ENCODE measurements at places on chromosomes 13 and 19.

DNA sequence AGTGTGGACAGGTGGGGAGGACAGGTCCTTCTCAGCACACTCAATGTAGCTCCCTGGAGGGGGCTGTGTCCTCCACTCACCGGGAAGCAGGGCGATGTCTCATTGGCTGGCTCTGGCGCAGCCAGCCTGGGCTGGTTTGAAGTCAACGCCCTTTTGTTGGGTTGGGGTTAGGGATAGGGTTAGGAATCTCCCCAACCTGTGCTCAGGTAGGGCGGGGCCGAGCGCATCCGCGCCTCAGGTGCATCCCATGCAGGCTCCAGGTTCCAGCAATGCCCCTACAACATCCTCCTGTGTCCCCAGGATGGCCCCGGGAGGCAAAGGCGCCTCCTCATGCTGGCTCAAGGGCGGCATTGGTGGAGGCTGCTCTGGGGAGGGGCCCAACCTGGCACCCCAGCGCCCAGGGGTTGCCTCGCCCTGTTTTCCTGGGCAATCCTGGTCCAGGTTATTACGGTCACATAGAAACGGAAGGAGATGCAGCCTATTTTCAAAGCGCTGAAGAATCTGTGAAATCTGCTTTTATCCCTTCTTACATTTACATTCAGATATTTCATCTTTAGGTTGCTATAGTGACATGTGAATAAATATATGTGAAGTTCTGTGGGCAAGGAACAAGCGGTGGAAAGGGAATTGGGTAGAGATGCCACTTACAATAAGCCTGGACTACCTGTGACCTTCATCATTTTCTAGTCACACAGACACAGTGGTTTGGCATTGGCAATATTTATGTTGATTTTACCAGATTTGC, 74.3 kb downstream of the TM9SF2 start:
- no peak for DNase-seq

DNA sequence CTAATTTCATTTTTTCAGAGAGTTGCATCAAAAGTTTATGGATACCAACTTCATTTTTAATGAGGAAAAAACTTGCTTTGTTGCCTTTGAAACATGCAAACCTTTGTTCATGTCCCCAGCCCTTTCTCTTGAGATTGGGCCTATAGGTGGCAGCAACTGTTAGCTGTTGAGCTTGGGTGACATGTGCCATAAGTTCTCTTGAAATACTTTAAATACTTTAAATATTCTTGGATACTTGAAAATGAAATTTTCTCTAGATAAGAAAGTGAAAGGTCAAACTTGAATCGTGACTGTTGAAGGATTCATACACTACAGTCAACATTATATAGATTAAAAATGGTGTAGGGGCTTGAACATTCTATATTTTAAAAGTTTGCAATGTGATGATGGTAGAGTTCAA, 294.9 kb downstream of the NDFIP2 start:
- no peak for DNase-seq

DNA sequence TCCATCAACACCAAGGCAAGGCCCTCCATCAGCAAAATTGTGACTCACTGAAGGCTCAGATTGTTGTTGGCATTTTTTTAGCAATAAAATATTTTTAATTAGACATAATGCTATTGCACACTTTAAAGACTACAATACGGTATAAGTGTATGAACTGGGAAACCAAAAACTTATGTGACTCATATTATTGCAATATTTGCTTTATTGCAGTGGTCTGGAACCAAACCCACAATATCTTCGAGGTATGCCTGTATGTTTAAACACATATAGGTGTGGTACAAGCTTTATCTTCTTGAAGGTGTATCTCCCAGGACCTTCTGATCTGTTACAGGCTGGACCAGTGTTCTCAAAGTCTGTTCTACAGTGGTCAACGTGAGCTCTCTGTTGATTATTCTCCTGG, 142.3 kb upstream of the FNDC3A start:
- no peak for DNase-seq

GRCh38 chr19:33647146-33647545, 25.4 kb downstream of the CHST8 start:
- no peak for DNase-seq

GRCh38 chr19:44846455-44847143, 502 bp downstream of the NECTIN2 start:
- DNase-seq: no peak

DNA sequence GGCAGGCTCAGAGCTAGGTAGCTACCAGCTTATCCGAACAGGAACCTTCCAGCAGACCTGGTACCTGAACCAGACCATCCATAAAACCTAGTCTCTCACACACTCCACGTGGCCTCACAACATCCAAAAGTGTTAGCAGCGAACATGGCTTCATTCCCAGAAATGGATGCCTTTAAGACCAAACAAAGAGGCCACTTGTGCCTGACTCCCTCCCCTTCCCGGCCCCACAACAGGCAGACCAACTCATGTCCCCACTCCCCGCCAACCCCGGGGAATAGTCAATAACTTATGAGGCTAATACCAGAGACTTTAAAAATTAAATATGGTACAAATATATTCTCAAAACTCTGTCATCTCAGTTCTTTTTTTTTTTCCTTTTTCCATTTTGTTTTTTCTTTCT, 46.2 kb downstream of the ZNF557 start:
- DNase-seq: no peak

DNA sequence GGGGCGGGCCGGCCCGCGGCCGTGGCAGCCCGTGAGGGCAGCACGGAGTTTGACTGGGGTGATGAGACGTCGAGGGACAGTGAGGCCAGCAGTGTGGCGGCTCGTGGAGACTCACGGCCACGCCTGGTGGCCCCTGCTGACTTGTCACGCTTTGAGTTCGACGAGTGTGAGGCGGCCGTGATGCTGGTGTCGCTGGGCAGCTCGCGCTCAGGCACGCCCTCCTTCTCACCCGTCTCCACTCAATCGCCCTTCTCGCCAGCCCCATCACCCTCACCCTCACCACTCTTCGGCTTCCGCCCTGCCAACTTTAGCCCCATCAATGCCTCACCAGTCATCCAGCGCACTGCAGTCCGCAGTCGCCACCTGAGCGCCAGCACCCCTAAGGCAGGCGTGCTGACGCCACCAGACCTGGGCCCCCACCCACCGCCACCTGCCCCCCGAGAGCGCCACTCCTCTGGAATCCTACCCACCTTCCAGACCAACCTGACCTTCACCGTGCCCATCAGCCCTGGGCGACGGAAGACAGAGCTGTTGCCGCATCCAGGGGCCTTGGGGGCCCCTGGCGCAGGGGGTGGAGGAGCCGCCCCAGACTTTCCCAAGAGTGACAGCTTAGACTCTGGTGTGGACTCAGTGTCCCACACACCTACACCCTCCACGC, 4.5 kb downstream of the CIC start:
- no peak for DNase-seq

GRCh38 chr13:80716610-80717081, 375.7 kb upstream of the SPRY2 start:
- DNase-seq: no peak

- peak; percentile 85 for DNase-seq
These were observed at the start of gene ZNF473 for GRCh38 chr19:50025794-50026549. Gene ZNF473, plus strand, starts transcription at chr19:50026005. Its CDS starts 5,078 bp downstream, at chr19:50031083.

DNA sequence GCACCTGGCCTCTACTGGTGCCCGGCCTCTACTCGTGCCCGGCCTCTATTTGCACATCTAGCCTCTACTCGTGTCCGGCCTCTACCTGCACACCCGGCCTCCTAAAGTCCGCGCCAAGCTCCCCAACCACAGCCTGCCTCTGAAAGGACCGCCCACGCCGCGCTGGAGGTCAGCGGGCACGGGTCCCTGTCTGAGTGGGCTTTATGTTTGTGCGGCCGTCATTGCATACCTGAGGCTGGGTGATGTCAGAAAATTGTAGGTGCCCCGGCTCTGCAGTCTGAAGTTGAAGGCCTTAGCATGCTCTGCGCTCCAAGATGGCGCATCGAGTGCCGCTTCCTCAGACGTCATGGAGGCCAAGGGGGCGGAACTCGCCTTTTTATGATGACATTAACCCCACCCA, 1.1 kb downstream of the ZNF135 start:
- no peak for DNase-seq

DNA sequence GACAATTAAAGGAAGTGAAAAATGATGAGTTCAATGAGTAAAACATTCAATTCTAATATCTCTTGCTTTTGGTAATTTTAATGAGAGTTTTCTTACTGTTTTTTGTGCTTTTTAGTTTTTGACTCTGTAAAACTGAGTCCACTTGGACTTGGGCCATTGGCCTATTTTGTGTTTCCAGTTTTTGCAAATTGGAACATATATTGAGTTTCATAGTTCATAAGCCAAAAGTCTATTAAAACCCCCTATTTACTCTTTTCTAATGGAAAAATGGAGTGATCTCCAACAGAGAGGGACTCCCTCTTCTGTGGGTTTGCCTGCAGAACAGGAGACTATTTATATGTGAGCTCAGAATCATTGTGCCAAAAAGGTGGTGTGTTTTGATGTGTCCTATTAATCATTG, 219.7 kb upstream of the SPRY2 start:
- no peak for DNase-seq

DNA sequence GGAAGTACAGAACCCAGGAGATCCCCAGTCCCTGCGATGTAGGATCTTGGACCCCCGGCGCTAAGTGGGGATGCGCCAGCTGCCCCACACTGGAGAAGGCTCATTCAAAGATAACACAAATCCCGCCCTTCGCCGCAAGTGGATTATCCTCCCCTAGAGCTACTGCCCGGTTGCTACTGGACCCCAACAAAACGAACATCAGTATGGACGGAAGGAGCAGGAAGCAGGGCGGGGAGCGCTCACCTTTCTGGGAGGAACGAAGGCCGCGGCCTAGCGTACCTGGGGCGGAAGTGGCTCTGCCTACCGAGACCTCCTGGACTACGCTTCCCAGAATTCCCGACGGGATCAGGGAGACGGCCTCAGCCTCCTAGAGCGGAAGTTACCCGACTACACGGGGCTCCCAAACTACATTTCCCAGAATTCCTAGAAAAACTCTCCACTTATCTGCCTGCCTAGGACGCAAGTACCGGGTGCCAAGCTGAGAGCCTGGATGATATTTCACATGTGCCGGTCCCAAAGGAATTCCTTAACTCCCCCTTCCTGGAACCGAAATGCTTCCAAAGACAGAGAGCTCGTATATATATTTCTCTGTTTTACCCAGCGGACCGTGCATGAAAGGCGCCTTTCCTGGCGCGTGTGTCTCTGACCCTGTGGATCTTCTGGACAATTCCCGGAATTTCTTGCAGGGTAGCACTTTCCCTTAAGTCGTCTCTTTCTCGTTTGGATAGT, at the start of gene ZNF112:
Gene ZNF112, minus strand, starts transcription at position 298 of the 729 bp plus-strand sequence. CDS start 16,141 bp downstream, outside the sequence.
- no peak for DNase-seq

GRCh38 chr13:77732287-77732686, 34.8 kb downstream of the SLAIN1 start:
- DNase-seq: no peak

DNA sequence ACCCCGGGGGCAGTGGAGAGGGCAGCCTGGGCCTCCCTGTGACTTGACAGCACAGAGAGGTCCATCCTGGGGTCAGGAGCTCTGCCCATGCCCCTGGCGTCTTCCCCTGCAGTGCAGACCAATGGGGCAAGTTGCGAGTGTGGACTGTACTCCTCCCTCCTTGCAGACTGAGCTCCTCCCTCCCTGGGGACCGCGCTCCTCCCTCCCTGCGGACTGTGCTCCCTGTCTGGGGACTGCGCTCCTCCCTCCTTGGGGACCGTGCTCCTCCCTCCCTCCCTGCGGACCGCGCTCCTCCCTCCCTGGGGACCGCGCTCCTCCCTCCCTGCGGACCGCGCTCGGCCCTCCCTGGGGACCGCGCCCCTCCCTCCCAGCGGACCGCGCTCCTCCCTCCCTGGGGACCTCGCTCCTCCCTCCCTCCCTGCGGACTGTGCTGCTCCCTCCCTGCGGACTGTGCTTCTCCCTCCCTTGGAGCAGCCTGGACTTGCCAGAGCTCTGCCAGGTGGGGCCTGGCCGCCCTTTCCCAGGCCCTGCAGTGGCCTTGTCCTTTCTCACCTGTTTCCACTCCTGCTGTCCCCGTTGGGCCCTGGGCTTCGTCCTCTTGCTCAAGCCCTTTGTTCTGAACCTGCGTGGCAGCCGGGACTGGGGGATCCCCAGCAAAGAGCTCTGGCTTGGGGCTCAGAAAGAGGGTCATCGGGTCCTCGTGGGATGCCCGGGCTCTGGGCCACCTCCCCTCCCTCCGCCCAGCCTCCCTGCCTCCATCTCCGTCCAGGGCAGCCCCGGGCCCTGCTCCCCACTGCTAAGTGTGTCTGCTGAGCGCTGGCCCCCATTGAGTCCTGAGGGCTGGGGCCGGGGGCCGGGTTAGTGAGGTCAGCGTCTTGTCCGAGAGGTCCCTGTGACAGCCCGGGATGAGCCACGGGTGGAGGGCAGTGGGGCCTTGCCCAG, 6.8 kb downstream of the GAMT start:
- no peak for DNase-seq

DNA sequence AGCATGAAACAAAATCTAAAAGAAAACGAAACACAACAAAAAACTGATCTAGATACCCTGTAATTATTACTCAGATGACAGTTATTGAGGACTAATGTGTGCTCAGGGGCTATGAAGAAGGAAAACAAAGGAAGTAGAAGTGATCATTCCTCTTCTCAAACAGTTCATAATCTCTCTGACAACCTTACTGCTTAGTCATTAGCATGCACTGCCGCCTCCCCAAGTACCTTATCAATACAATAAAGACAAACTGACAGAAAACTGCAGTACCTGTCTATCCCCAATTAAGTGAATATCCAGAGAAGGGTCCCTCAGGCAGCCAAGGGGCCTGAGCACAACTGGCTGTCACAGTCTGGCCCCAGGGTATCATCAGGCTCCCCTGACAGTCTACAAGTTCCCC, 22.0 kb upstream of the POU4F1 start:
- DNase-seq: no peak

GRCh38 chr13:100875392-100876043, 200.9 kb upstream of the TMTC4 start:
- DNase-seq: no peak

DNA sequence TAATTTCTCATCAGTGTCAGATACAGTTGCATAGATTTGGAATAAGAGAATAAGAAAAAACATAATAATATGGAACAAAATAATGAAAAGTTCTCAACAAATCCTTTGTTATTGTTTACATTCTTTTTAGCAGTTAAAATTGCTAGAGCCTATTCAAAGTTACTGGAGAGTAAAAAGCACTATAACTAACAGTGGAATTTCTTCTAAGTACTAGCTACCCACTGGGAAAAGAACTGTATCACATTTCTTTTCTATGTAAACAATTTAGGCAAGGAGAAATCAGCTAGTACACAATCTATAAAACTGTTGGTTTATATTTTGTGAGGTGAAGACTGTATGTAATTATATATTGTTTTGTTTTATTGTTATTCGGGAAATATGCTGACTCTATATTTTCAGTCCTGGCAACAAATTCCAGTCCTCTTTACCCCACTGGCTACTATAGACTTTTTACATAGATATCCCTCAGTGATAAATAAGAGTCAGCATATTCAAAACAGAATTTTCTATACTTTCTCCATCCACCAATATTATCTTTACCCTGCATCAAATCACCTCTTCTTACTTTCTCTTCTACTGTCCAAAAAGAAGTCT, 222.0 kb downstream of the PCDH9 start:
- DNase-seq: no peak

- no peak for DNase-seq
These were observed 4.2 kb downstream of the VPS36 start for GRCh38 chr13:52446265-52446664.

GRCh38 chr13:41565216-41565615, 107.9 kb downstream of the RGCC start:
- DNase-seq: no peak
